Inflammatory macrophage treated with lipopolysaccharide for 4 hours (primary cell): ENCODE measurements at places on chromosomes 12 and 14.

DNA sequence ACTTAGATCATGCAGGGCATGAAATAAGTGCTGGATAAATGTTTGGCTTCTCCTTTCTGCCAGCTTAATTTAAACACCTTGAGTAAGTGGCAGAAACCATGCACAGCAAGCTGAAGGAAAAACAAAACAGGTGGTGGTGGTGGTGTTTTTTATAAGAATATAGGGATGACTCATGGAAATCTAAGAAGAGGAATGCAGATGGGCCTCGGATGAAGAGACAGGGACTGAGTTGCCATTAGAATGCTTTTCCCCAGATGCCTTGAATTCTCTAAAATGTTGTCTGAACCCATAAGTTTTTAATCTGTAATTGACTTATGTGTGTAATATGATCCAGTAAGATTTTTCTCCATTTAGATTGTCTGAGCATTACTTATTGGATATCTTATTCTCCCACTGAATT is 93.1 kb upstream of the ZDHHC17 start:
- DNase-seq: no peak

DNA sequence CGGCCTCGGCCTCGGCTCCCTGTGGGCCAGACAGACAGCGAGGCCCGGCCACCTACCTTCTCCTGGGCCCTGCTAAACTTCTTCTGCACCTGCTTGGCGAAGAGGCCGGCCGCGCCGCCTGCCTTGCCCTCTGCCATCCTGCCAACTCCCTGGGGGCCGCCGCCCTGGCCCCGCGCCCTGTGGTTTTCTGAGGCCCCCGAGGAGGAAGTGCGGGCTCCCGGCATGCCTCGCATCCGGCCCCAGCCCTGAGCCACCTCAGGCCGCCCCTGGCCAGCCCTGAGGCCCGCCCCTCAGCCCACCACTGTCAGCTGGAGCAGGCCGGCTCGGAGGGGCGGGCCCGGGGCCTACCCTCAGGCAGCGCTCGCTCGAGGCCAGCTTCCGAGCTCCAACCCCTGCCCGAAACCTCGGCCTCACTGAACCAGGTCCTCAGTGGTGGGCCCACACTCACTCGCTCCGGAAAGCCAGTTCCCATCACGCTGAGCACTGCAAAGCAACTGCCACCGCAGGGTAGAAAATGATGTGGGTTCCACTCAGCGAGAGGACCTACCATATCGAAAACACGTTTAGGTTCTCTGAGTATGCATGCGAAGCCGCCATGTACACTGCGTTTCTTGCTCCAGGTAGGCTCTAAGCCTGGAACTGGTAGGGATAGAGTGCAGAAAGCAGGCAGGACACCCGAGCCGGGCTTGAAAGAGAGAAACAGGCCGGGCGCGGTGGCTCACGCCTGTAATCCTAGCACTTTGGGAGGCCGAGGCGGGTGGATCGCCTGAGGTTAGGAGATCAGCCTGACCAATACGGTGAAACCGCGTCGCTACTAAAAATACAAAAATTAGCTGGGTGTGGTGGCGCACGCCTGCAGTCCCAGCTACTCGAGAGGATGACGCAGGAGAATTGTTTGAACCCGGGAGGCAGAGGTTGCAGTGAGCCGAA is at the start of gene BIN2:
TSS of gene BIN2 (minus strand) at position 209 of the 930 bp plus-strand sequence. CDS start at position 137, 72 bp downstream.
- peak; percentile 60 for DNase-seq

GRCh38 chr12:70748809-70749208 is 111.6 kb upstream of the PTPRB start:
- no peak for DNase-seq

DNA sequence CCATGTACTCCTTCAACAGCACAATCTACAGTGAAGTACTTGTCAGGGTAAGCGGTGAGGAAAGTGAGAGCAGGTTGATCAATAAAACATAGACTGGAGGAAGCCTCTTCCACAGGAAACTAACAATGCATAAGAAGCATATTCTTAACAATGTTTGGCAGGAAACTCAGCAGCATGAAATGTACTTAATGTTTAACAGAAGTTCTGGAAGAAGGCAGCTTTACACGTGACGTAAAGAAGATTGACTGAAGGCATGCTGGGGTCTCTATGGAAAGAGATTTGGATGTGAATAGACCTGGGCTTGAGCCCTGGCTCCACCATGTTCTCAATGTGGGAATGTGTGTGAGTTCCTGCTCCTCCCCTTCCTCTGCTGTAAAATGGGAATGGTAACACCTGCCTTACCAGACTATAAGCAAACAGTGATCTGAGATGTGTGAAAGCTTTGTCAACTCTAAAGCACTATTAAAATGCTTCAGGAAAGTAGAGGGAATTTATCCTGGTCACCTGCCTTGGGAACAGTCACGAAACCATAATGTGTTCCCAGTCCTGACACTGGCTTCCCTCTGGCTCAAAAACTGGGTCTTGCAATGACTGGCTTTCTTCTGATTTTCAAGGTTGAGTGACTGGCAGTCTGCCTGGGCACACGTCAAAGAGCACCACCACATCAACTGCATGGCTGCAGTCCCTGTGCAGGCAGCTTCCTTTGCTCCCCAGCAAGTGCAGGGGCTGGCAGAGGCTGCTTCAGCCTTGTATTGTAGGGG is 384.6 kb downstream of the APAF1 start:
- no peak for DNase-seq

DNA sequence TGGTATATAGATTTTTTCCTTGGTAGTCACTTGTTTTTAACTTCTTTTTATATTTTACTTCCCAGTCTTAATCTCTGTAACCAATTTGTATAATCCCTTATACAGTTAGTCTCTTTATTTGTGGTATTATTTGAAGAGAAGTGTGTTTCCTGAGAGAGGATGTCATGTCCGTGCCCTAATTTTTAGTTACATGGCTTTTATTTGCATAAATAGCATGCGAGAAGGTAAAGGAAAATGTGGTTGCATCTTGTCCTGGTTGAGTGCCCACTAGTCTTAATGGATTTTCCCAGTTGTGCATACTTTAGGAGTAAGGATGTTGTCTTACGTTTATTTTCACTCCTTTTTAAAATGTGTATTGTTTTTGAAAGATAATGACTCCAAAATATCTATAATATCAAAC is 27.5 kb downstream of the RAP1B start:
- DNase-seq: no peak

- no peak for DNase-seq
Measured at GRCh38 chr12:93563807-93564538, 8.5 kb upstream of the SOCS2 start.

DNA sequence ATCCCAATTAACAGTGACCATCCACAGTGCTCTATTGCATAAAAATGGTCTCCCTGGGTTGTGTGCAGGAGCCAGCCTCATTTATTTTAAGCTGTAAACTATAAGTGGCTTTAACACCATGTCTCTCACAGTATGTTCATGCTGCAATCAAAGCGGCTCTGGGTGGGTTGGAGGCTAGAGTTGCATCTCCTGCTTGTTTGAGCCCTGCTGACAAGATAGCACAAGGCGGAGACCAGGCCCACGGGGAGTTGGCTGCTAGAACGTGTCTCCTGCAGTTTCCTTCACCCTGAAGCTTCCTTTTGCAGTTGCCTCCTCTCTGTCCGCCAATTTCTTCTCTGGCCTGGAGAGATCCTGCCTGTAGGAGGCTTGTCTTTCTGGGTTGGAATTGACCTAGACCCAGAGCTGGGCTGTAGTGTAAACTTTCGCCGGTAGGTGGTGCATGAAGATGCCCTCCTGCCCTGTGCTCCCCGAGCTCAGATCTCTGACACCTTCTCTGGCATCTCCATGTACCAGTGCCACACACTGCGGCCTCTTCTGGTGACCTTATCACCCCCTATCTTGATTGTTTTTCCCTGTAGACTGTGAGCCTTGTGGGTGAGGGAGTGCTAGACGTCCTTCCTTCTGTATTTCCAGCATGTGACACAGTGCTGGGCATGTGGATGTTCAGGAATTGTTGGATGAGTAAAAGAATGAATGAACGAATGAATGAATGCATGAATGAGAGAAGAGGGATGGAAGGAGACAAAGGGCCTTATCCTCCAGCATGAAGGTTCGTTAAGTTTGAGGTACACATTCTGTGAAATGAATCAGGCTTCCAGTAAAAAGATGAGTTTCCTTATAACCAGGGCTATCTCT is 10.4 kb downstream of the OTUB2 start:
- DNase-seq: peak; percentile 65

DNA sequence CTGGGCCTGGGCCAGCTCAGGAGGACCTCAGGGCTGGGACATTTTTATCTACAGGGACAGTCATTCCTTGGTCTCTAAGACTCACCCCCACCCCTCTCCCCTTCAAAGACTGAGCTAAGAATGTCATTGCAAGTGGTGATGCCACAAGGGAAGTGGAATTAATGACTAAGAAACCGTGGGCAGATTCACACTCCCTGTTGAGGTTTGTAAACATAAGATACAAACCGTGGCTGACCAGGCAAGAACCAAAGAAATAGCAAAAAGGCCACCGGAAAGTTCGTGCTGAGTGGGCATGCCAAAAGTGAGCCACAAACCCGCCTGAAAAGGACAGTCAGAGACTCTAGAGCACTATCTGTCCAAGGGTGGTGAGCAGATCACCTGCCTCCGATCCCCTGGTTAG is 25.7 kb downstream of the NUAK1 start:
- DNase-seq: peak; percentile 86

GRCh38 chr14:55707365-55707804 is 127.4 kb downstream of the KTN1 start:
- DNase-seq: peak; percentile 27

DNA sequence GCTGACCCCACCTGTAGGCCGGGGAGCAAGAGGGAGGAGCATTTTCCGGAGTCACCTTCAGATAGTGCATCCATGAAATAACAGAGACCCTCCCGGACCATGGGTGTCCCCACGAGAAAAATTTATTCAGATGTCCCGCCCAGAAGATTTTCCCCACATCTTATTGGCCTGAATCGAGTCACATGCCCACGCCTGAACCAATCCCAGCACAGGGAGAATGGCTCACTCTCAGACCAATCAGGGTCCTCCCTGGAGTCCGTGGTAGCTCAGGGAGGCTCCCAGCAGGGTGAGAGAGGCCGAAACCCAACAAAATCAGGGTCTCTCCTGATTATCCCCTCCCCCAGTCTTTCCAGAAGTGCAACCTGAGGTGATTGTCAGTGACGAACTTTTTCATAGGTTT is 16.4 kb upstream of the NCOR2 start:
- DNase-seq: no peak

- DNase-seq: peak; percentile 87
Measured at GRCh38 chr14:24095271-24096068, 1.4 kb downstream of the PCK2 start.

- DNase-seq: no peak
Measured at GRCh38 chr12:112322441-112322840, 59.8 kb downstream of the HECTD4 start.

- DNase-seq: no peak
Measured at GRCh38 chr12:63152321-63152700, 1.3 kb upstream of the AVPR1A start.

DNA sequence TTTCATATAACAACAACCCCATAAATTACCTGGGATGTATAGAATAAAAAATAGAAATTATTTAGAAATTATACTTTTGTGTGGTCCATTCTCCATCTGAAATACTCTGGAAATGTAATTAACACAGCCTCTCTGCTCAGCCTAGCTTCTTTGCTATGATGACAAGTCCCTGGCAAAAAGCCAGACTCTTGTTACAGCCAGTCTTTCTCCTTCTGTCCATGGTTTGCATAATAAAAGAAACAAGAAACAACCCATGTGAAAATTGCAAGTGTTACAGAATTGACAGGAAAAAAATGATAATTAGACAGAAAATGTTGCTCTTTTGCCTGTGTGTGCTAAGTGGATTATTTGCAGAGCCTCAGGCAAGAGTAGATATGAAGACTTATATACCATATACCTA is 61.3 kb downstream of the C12orf50 start:
- DNase-seq: no peak

DNA sequence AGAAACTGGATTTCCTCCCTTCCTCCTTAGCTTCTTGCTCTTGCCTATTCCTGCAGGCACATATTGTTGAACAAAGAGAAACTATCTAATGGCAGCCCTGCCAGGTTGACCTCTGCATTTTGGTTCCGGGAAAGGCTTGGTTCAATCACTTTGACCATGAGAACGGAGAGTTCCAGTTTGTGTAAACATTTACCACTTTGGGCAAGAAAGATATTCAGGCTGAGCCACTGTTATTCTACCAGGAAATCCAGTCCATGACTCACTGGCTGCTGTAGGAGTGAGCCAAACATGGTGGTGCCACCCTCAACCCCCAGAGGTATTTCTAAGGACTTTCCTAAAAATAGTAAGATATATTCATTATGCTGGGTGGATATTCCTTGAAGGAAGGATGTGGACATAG is 242.2 kb upstream of the OR4E1 start:
- DNase-seq: no peak

DNA sequence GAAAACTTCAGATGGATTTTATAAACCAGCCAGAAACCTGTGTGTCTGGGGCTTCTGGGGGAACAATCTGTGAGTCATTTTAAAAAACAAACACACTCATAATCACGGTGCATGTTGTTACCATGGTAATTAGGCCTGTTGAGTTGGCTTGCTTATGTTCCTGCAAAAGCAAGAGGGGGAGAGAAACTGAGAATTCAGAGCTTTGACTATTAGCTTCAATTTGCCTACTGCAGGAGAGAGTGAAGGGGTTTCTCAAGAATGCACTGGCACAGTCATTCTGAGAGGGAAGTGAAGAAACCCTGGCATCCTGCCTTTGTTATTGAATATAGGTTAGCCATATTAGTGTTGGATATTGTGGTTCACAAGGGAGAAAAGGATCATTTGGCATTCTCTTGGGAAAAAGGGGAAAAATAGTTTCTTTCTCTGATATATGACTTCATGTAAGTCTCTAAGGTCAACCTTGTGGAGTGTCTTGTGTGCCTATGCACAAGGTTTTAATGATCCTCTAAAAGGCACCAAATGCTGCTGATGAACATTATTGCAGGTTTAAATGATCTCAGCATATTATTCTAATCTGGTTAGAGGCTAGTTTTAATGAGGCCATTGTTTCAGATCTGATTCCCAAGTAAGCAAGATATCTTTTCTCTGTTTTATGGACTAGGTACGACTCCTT is 12.9 kb downstream of the GNG2 start:
- peak; percentile 84 for DNase-seq

DNA sequence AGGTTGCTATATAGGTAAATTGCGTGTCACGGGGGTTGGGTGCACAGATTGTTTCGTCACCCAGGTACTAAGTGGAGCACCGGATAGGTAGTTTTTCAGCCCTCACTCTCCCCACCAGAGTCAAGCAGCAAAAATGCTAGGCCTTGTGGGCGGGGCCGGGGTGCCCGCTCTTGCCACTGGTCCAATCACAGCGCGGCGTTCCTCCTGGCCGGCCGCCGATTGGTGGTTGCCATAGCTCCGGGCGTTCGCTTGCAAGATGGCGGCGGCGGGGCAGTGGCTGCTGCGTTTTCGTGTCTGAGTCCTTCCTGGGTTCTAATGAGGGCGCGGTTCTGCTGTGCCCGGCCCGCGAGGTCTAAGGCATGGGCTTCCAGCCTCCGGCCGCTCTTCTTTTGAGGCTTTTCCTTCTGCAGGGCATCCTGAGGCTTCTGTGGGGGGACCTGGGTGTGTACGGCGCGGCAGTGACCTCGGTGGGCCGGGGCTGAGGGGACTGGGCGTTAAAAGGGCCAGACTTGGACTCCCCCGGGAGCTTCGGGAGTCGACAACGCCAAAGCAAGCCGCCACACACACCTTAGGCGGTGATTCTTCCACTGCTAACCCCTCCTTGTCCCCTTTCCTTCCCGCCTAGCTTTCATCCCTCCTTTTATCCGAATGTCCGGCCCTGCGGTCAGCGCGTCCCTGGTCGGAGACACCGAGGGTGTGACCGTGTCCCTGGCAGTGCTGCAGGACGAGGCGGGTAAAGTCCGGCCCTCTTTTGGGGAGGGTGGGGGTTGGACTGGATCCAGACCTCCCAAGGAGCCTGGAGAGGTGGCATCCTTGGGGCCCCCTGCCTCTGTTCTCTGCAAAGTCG is at the start of gene TCTN2:
TSS of gene TCTN2 (plus strand) at position 232 of the 847 bp plus-strand sequence. CDS start at position 360, 128 bp downstream.
- peak; percentile 90 for DNase-seq
